ENCODE measurements at places on chromosomes 6 and 20.

GRCh38 chr20:60420676-60421229 lies 462.5 kb downstream of the CDH26 start:
- no peak for DNase-seq

DNA sequence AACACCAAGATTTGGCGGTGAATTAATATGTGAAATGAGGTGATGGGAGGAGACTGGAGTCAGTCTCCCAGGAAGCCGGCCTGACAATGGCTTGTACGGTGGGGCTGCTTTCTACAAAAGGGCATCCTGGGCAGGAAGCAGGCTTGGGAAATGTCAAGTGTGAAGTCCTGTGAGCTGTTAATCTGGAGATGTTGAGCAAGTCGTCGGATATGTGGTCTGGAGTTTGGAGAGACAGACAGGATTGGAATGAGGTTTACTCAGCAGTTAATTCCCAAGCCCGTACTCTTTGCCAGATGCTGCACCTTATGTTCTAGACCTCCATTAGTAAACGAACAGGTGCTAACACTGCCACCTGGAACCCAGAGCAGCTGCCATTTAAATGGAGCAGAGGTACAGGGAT lies 107.7 kb upstream of the FOXC1 start:
- DNase-seq, result no peak

- DNase-seq, result no peak
Observed at GRCh38 chr6:75224303-75224926, 18.6 kb upstream of the COL12A1 start.

DNA sequence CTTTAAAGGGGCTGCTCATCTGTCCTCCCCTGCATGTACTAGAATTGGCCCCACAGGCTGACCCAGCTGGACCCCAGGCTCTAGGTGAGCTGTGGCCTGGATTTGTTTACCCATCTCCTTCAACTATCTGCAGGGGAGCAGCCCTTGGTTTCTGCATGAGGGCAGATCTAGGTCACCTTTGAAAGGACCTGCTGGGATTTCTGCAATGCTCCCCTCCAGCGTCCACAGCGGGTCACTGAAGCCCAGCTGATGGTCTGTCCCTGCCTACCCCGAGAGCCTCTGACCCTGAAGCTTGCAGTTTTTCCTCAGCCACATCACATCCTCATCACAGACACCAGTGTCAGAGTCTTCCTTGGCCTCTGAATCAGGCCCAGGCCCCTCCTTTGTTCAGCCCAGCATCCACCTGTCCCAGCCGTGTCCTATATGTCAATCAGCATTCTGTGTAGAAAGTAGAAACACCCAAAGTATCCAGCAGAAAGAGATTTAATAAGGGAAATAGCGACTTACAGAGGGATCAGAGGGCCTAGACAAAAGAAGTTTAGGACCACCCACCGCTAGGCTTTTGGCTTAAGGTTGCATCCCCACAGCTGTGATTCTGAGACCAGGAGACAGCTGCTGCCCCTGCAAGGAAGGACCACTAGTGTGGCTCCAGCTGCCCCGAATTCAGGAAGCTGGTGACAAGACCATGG lies 243.1 kb downstream of the LRFN2 start:
- no peak for DNase-seq

- no peak for DNase-seq
Observed at GRCh38 chr20:9262653-9263194, 193.8 kb downstream of the PLCB4 start.

- DNase-seq, result no peak
Observed at GRCh38 chr6:137677709-137678108, 183.5 kb upstream of the OLIG3 start.

DNA sequence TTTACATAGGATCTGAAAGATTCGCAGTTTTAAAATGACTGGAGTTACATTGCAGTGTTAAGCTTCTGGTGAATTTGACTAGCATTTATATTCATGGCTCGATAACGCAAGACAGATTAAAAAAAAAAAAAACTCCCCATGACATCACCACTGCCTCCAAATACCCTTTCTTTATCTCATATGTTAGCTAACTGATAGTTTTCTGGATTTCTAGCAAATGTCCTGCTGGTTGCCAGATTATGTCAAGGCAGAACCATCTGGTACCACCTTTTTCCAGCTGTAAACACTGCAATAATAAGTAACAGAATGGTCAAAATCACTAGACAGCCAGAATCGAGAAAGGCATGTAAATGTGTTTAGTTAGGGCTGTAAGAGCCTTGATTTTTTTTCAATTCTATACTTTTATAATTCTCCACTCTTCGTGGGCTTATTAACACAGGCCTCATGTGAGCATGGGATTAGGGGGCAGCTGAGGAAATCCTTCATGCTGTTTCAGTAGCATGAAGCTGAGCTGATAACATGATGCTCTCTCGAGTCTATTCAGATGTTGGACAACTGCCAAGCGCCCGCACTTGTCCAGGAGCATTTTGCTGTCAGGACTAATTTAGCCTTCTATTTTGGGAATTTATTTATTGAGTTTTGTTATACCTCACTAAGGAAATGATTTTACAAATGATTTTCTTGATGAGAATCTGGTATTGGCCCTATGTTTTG lies 166.0 kb upstream of the SCGN start:
- no peak for DNase-seq

DNA sequence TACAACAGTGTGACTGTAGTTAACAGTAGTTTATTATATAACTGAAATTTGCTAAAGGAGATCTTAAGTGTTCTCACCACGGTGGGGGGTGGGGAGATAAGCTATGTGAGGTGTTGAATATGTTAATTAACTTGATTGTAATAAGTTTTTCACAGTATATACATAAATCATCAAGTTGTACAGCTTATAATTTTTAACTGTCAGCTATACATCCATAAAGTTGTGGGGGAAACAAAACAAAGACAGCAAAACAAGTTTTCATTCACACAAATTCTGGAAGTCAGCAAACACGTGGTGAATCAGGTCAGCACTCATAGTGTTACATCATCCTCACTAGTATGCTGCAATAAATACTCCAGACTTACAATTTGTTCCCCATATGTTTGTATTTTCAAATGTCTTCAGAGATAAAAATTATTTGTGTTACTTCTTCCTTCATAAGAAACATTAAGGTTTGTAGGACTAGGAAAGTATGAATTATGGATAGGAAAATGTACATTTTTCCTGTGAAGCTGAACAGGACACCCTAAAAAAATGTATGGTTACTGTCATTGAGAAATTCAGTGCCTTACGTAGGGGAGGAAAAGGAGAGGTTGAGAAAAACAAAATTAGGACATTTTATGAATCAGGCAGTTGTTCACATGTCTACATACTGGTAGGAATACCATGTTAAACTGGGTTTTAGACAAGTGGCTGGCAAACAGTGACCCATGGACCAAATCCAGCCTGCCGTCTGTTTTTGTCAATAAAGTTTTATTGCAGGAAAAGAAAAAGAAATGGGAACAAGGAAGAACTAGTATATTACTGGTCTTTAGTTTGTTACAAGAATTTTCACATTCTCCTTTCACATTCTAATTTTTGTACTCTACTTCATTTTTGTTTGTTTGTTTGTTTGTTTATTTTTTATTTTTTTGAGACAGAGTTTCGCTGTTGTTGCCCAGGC lies 6.0 kb downstream of the SUMO4 start:
- no peak for DNase-seq

DNA sequence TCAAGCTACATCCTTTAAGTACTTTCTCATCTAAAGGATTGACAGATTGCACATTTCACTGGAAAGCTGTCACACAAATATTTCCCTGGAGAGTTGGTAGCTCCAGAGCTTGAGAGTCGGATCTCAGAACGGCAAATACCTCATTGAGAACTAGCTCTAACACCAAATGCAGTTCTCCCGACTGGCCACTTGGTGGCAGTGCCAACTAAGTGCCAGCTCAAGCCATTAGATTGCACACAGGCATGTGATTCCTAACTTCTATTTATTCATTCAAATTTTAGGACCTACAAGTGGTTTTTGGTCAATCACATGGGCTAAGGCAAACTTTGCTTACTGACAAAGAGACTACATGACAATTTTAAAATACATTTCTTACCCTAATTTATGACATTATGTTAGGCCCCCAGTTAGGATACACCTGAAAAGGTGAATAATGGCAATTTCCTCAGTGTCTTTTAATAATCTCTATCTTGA lies 7.9 kb upstream of the MCHR2 start:
- DNase-seq, result peak; percentile 65

DNA sequence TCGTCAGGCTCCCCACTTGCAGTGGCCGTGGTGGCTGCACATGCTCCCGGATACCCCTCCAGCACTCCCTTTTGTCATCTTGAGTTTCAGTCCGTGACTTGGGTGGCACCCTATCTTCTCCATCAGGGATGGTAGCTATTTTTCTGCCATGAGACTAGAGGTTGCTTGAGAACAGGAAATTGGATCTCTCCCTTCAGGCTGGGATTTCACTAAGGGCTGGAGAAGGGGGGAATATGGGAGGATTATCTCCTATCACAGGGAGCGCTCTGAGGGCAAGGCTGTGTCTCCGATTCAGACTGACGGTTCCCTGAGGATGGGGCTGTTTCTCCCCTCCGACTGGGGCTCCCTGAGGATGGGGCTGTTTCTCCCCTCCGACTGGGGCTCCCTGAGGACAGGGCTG lies 123.1 kb downstream of the MRPL14 start:
- no peak for DNase-seq

GRCh38 chr6:30840935-30841643 lies 43.2 kb upstream of the DDR1 start:
- no peak for DNase-seq

GRCh38 chr6:125222531-125223455 lies 69.2 kb downstream of the TPD52L1 start:
- DNase-seq, result no peak

- no peak for DNase-seq
Observed at GRCh38 chr6:38554700-38555413, 84.9 kb downstream of the BTBD9 start.

DNA sequence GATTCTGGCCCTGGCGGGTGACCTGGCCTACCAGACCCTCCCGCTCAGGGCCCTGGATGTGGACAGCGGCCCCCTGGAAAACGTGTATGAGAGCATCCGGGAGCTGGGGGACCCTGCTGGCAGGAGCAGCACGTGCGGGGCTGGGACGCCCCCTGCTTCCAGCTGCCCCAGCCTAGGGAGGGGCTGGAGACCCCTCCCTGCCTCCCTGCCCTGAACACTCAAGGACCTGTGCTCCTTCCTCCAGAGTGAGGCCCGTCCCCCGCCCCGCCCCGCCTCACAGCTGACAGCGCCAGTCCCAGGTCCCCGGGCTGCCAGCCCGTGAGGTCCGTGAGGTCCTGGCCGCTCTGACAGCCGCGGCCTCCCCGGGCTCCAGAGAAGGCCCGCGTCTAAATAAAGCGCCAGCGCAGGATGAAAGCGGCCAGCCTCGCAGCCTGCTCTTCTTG lies 868 bp upstream of the SLC2A4RG start:
- peak; percentile 79 for DNase-seq

- DNase-seq, result no peak
Observed at GRCh38 chr6:94389218-94389617, 969.9 kb upstream of the EPHA7 start.

GRCh38 chr6:148599967-148600426 lies 146.8 kb upstream of the UST start:
- DNase-seq, result no peak

- no peak for DNase-seq
Observed at GRCh38 chr6:97456070-97456469, 173.1 kb upstream of the MMS22L start.

DNA sequence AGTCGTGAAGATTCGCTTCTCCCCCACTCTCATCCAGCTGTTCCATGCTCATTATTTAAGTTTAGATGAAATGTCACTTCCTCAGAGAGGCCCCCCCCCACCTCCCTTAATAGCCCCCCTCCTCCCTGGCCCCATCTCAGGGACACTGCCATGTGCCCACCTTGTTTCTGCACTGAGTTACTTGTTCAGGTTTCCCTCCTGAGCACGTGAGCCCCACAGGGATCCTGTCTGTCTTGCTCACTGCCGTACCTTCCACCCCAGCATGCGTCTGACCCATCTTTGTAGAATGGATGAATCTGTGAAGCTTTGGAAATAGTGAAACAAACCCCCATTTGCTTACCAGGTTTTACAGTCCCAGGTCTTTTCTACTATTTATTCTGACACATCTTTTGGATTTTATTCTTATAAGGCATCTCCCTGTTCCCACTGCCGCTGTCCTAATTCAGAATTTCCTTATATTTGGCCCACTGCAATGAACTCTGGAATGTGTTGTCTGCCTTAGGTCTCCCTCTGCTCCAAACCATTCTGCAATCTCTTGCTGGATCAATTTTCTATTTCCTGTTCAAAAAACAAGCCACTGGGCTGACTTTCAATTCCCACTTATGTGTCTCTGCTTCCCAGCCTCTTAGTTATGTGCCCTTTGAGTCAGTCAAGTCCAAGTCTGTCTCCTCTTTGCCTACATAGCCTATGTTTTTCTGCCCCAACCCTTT lies 136.5 kb upstream of the ECI2 start:
- no peak for DNase-seq

GRCh38 chr6:13089296-13089994 lies 238.9 kb downstream of the TBC1D7 start:
- no peak for DNase-seq

DNA sequence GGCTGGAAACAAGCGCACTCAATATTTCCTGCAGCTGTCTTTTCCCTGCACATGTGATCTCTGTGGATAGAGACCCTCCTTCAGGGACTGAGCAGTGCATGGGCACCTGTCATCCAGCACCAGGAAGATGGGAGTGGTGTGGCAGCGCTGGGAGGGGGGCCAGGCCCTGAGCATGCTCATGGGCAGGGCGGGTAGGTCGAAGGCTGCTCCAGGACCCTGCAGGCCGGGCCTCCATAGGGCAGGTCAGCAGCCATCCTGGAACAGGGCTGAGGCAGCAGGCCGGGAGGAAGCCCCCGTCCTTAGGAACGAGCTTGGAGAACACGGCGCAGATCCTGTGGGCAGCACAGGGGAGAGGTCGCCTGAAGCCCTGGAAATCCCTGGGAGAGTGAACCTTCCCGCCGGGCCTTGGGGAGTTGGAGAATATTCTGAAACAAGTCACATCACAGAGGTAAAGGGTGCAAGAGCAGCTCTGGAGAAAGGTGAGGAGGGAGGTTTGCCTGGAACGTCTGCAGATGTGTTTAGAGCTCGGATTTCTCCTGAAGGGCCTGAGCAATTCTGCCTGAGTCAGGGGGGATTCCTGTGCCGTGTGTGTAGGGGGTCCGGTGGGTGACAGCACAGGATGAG lies 133.2 kb downstream of the SMOC2 start:
- DNase-seq, result no peak

DNA sequence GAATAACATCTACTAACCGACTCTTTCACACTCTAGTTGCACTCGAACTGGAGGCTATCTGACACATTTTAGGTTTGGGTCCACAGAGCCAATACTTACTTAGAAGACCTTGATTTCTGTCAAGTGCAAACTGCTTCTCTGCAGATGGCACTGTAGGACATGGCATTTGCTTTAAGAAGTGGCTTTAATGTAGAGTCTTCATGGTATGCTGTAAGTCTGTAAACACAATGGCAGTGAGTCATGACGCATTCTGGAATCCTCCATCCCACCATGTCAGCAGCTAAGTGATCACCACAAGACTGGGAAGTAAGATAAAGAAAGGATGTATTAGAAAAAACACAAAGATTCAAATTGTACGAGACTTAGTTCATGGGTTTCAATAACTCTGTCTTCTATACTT lies 377.0 kb upstream of the NOX3 start:
- DNase-seq, result no peak

- peak; percentile 80 for DNase-seq
Observed at GRCh38 chr6:167683028-167683862, 143.5 kb upstream of the AFDN start.
